ENCODE measurements at places on chromosomes 1 and 21.

- DNase-seq, result no peak
Observed at GRCh38 chr1:22830041-22830566, 119.5 kb downstream of the EPHB2 start.

GRCh38 chr21:25970254-25970930 is 200.2 kb downstream of the APP start:
- no peak for DNase-seq

- DNase-seq, result no peak
Observed at GRCh38 chr1:2817784-2818564, 16.5 kb upstream of the TTC34 start.

DNA sequence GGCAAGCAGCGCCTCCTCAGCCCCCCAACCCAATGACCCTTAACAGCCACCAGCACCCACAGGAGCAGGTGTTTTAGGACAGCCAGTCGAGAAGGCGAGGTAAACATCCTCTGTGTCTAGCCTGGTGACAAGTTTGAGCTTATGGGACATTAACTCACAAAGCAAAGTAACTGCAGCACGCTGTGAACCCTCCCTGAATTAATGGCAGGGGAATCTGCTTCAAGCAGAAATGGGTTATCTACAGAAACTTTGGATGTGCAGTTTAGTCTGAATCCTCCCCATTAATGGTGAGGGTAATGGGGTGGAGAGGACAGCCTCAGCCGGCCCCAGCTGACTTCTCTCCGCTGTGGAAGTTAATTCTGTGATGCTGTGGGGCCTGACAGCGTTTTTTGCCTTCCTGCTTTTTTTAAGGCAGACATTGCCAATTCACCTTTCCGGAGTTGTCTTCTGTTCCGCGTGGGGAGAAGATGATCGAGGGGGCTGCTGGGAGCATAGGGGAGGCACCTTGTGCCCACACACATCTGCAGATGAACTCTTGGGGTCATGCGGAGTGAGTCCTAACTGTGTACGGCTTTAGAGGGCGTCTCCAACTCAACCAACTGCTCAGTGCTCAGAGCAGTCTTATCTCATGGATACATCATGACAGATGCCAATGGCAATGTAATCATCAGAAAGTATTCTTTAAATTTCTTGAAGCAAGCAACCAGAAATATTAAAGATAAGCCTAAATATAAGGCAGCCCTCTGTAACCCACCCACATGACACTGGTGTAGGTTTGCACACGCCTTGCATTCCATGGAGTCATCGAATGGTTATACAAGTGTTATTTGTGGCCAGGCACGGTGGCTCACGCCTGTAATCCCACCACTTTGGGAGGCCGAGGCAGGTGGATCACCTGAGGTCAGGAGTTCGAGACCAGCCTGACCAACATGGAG is 41.0 kb downstream of the POFUT2 start:
- DNase-seq, result no peak

Measured in fibroblast of lung (primary cell).